GM23248 (cell line): ENCODE measurements at places on chromosomes 16 and 17.

GRCh38 chr17:70021726-70022125 is 53.3 kb upstream of the KCNJ16 start:
- DNase-seq: peak; percentile 45
- no peaks in the 10 kb centered on the region for H3K36me3 ChIP-seq
- no peaks in the 10 kb centered on the region for H3K27me3 ChIP-seq
- H3K4me1 ChIP-seq: peaks cover 13% of the 10 kb centered on the region

GRCh38 chr17:79211061-79211770 is 136.6 kb downstream of the ENGASE start:
- peaks cover 15% of the 10 kb centered on the region; the same call in 1 of the 2 replicates for H3K27me3 ChIP-seq
- no peak overlapping the region for H3K4me3 ChIP-seq
- no peaks in the 10 kb centered on the region for H3K36me3 ChIP-seq
- H3K27ac ChIP-seq: no peak overlapping the region
- H3K4me1 ChIP-seq: no peaks in the 10 kb centered on the region
- no peak for DNase-seq

GRCh38 chr16:6560306-6561100 is 772.1 kb upstream of the RBFOX1 start:
- H3K27me3 ChIP-seq: no peaks in the 10 kb centered on the region
- no peaks in the 10 kb centered on the region for H3K36me3 ChIP-seq
- no peak for DNase-seq

DNA sequence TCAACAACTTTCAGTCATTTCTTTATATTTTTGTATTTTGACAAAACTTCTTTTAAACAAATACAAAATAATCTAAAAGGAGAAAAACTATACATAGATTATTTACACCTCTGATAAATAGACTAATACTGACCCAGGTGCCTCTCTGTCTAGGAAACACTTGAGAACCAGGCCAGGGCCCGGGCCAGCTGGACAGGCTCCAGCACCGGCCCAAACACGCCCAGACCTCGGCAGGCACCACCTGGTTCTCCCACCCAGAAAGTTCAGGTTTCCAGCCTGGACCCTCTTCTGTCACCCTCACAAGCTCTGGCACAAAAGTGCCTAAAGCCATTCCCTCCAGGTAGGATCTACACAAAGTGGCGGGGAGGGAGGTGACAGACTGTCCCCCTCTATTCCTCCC is 97.0 kb upstream of the DNAH17 start:
- no peaks in the 10 kb centered on the region for H3K27me3 ChIP-seq
- DNase-seq: no peak
- no peak overlapping the region for H3K27ac ChIP-seq
- no peaks in the 10 kb centered on the region for H3K36me3 ChIP-seq

DNA sequence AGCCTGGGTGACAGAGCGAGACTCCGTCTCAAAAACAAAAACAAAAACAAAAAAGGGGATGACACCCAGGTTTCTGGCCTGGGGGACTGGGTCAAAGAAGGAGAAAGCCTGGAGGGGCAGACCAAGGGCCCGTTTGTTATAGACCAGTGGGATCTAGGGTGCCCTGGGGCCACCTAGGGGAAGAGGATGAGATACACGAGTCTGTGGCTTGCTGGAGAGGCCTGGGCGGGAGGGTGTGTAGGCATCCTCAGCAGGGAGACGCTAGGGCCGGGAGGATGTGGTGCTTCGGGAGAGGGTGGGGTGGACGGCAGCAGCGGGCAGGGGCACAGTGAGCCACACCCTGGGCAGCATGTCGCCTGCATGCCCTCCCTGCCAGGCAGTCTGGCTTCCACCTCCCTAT is 17.1 kb upstream of the CRK start:
- H3K27ac ChIP-seq: no peak overlapping the region
- no peaks in the 10 kb centered on the region for H3K27me3 ChIP-seq
- H3K36me3 ChIP-seq: peaks cover 46% of the 10 kb centered on the region; the same call in 1 of the 2 replicates
- no peak for DNase-seq
- no peak overlapping the region for H3K4me3 ChIP-seq

DNA sequence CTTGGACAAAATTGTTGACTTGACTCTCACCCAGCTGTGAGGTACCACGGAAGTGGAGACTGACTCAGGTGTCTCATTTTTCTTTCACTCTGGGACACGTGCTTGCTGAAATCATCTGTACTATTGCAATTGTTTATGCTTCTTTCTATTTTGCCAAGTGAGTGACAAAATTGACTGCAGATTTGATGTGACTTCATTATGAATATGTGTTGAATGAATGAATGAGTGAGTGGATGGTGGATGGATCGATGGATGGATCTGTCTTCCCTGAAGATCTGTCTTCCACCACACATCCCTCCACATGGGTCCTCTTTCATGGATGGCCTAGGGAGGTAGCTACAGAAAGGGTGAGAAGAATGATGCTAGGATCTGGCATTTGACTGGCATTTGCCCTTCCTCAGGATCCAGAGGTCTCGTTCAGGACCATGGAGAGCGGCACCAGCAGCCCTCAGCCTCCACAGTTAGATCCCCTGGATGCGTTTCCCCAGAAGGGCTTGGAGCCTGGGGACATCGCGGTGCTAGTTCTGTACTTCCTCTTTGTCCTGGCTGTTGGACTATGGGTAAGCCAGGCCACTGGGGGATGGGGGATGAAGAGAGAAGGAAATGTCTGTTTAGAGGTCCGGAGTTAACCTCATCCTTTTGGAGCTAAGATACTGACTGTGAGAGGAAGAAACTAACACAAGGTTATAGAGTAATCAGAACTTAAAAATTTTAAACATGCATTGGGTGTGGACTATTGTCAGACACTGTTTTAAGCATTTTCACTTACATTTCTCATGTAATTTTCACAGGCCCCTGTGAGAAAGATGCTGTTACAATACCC is 12.7 kb downstream of the SLC5A11 start:
- H3K27me3 ChIP-seq: no peaks in the 10 kb centered on the region
- no peaks in the 10 kb centered on the region for H3K36me3 ChIP-seq
- no peak overlapping the region for H3K27ac ChIP-seq
- no peak overlapping the region for H3K4me3 ChIP-seq
- H3K4me1 ChIP-seq: peaks cover 6% of the 10 kb centered on the region
- peak; percentile 66 for DNase-seq

DNA sequence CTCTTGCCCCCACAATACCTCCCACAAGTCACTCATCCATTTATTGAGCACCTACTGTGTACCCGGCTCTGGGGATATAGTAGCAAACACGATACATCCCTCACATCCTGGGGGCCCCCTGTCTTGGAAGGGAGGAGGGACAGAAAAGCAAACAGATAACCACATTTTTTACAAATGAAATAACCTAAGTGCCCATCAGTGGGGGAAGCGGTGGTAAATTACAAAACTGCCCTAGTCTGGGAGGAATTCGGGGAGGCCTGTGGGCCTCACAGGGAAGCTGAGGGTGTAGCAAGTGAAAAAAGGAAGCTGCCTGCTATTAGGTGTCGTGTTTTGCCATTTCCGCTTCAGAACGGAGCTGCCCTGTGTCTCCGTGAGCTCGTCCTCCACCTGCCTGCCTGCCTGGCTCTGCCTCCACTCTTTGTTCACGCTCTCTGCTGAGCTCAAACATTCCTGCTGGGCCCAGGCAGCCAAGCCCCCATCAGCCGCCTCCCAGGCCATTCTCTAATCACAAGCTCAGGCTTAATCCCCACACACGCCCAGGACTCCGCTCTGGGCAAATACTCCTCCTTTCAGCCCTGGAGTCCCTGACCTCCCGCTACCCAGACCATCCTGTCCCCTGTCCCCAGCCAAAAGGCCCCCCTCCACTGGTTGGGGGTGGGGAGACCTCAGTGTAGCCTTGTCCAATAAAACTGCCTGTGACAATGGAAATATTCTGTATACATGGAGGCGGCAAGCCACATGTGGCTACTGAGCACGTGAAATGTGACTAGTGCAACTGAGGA is 10.2 kb upstream of the SEC14L5 start:
- no peaks in the 10 kb centered on the region for H3K27me3 ChIP-seq
- H3K27ac ChIP-seq: no peak overlapping the region
- no peak overlapping the region for H3K4me3 ChIP-seq
- peaks cover 30% of the 10 kb centered on the region for H3K4me1 ChIP-seq
- H3K36me3 ChIP-seq: no peaks in the 10 kb centered on the region
- no peak for DNase-seq

- peaks cover 35% of the 10 kb centered on the region; the same call in 1 of the 2 replicates for H3K27me3 ChIP-seq
- no peak for DNase-seq
- H3K4me3 ChIP-seq: no peak overlapping the region
- no peaks in the 10 kb centered on the region for H3K4me1 ChIP-seq
Measured at GRCh38 chr17:20952183-20952582, 90.6 kb downstream of the USP22 start.

DNA sequence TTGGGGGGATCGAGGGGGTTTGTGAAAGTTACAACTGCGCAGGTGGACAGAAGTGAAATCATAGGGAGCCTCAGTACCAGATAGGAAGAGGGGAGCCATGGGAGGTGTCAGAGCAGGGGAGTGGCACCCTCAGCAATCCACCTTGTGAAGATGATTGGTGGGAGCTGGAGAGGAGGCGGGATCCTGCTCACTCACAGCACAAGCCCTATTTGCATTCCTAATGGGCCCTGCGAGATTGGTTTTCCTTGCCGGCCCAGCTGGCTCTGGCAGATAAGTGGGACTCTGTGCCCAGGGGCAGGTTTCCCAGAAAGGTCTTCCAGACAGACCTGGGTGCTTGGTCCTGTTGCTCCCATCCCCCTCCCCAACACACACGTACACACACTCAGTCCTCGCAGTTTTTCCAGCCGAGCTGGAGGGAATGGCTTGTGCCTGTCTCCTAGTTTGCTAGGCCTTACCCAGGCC is 9.4 kb downstream of the WNT3 start:
- H3K36me3 ChIP-seq: no peaks in the 10 kb centered on the region
- H3K4me3 ChIP-seq: no peak overlapping the region
- no peak for DNase-seq
- peaks cover 15% of the 10 kb centered on the region for H3K4me1 ChIP-seq
- H3K27ac ChIP-seq: no peak overlapping the region

DNA sequence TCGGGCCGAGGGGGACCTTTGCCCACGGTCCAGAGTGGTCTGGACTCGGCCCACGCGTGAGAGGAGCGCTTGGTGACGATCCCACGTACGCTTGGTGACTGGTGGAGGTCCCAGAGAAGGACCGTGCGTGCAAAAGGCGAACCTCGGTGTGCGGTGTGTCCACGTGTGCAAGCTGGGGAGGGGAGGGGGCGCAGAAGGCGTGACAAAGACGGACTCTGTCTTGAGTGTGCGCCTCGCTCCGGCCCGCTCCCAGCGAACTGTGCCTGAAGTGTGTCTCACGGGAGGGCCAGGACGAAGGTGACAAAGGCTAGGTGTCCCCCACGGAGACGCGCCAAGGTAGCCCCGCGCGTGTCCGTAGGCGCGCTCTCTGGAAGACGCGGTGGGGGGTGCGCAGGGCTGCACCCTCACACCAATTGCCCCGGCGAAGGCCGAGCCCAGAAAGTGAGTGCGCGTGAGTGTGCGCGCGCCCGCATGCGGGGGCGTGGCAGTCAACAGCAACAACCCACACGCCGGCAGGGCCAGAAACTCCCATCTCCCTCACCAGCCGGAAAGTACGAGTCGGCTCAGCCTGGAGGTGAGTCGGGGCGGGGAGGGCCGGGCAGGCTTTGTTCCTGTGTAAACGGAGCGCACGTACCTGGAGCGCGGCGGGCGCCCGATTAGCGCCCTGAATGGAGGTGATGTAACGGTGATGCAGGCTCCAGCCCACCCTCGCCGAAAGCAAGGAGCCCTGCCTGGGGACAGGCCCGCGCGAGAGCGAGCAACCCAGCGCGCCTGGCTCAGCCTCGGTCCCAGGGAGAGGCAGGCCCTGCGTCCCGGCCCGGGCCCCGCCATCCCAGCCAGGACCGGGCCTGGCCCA is at the start of gene GPRC5C:
TSS of gene GPRC5C (plus strand) at position 521 of the 856 bp plus-strand sequence. CDS start 7,689 bp downstream, outside the sequence.
- H3K36me3 ChIP-seq: no peaks in the 10 kb centered on the region
- peaks cover 8% of the 10 kb centered on the region; the same call in 1 of the 2 replicates for H3K27me3 ChIP-seq
- H3K4me3 ChIP-seq: peak within 1 kb of the TSS; percentile 67
- H3K27ac ChIP-seq: peak within 1 kb of the TSS; percentile 15
- 0 out of 2 replicates have a peak, but pooled peaks cover 7% of the 10 kb centered on the region for H3K4me1 ChIP-seq

GRCh38 chr16:6827931-6828330 is 504.7 kb upstream of the RBFOX1 start:
- no peaks in the 10 kb centered on the region for H3K36me3 ChIP-seq
- no peaks in the 10 kb centered on the region for H3K27me3 ChIP-seq
- H3K4me3 ChIP-seq: no peak overlapping the region

- no peak for DNase-seq
- H3K27me3 ChIP-seq: no peaks in the 10 kb centered on the region
- peaks cover 16% of the 10 kb centered on the region for H3K36me3 ChIP-seq
- H3K4me3 ChIP-seq: no peak overlapping the region
- peaks cover 6% of the 10 kb centered on the region; the same call in 1 of the 2 replicates for H3K4me1 ChIP-seq
Measured at GRCh38 chr17:30421592-30421991, 42.9 kb downstream of the CPD start.

DNA sequence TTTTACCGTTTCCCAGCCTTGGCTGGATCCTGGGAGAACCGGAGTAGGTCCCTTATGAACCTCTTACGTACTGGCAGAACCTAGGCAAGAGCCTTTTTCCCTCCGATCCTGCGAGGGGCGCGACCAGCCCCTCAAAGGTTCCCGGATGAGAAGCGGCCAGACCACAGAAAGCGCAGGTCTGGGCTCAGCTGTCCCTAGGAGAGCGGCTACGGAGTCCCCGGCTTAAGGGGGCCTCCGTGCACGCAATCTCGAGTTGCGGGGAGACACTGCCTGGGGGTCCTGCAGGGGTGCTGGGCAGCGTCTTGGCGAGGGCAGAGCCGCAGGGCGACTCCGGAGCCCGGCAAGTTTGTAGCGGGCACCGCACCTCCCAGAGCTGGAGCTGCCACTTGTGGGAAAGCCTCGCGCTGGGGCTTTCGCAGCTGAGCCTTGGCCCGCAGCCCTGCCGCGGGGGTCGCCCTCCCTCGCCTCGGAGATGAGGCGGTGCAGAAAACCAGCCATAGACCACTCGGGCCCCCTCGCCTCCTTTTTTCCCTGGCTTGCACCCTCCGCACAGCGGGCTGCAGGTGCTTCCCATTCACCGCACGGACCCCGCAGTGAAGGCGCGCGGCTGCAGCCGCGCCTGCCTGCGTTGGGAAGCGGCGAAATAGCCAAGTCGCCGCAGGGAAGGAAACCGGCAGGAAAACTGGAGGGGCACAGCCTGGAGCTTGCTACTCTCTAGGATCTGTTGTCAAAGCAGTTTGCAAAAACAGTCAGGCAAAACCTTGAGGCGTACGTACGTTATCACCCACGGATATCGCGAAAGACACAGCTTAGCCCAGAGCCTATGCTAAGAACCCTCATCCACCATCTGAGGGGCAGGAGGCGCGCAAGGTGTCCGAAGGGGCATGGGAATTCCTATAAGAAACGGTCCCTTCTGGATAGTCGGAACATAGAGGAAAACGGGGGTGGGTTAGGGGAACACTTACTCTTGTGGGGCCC is 834 bp downstream of the CDH8 start:
- no peaks in the 10 kb centered on the region for H3K4me1 ChIP-seq
- peaks cover 5% of the 10 kb centered on the region for H3K27me3 ChIP-seq
- H3K4me3 ChIP-seq: no peak overlapping the region

GRCh38 chr17:75668489-75668888 is 1.4 kb downstream of the SAP30BP start:
- no peaks in the 10 kb centered on the region for H3K27me3 ChIP-seq
- peaks cover 36% of the 10 kb centered on the region for H3K36me3 ChIP-seq
- H3K4me1 ChIP-seq: peaks cover 12% of the 10 kb centered on the region; the same call in 1 of the 2 replicates

GRCh38 chr16:53761962-53762703 is 58.2 kb downstream of the FTO start:
- H3K27me3 ChIP-seq: no peaks in the 10 kb centered on the region
- H3K4me3 ChIP-seq: no peak overlapping the region
- DNase-seq: peak; percentile 56
- no peaks in the 10 kb centered on the region for H3K36me3 ChIP-seq
